ENCODE measurements at places on chromosomes 11 and 22.

- no peak for DNase-seq
Measured at GRCh38 chr11:105610871-105611571, 1.1 kb downstream of the GRIA4 start.

DNA sequence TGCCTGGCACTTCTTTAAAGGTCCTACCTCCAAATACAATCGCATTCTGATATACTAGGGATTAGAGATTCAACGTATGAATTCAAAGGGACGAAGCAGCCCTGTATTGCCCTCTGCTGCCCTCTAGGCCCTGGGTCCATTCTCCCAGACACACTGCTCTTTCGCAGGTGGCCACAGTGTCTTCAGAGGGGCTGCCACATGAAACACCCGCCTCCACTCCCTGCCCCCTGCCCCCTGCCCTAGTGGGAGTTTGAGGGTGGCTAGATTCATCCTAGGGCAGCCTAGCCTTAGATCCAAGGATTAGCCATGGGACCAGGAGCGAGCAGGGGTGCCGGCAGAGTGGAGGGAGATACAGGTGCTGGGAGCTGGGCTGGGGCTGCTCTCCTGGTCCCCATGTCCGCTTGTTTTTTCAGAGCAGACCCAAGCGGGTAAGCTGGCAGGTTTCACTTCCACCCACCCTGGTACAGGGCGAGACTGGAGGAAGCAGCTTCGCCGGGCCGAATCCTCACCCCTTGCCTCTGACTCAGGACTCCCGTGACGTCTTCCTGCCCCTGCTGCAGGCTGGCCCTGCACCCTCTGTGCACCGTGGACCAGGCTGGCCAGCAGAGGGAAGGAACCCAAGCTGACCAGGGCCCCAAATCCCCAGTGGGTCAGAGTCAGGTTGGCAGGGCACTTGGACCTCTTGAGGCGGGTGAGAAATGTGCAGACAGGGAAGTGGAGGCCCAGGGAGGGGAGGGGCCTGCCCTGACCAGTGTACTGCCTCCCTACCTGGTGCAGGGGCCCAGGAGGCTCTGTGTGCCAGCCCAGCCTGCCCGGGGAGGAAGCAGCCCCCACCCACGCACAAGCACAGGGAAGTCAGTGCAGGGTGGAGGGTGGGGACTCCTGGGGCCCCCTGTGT, 28.4 kb upstream of the HMOX1 start:
- peak; percentile 79 for DNase-seq

DNA sequence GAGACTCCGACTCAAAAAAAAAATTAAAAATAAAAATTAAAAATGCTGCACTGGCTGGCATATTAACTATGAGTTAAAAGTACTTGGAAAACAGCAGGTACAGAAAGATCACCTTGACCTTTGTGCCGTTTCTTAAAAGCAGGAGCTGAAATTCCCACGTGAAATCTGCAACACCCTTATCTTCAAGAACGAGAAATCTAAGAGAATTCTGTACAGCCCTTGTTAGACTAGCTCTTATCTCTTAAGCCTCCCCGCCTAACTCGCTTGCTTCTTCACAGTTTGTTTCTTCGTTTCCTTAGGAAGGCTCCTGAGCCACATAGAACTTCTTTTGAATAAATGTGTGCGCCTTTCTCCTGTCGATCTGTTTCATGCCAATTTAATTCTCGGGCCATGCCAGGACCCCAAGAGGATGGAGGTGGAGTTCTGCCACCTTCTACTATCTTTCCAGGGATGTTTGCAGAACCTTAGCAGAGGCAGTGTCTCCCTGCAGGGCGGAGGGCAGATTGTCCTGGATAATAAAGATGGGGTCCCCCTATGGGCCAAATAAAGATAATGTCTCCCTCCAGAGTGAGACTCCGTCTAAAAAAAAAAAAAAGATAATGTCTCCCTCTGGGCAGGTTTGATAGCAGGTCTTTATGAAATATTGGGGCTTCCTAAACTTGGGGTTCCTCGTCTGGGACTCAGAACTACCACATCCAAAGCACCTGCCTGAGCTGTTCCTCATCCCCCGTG, 27.4 kb upstream of the SYT8 start:
- no peak for DNase-seq

GRCh38 chr11:131025020-131025419, 108.7 kb upstream of the SNX19 start:
- no peak for DNase-seq

GRCh38 chr22:19042285-19043120, 79.7 kb downstream of the DGCR2 start:
- DNase-seq = no peak

- no peak for DNase-seq
Measured at GRCh38 chr22:42962295-42963230, 52.4 kb downstream of the PACSIN2 start.

GRCh38 chr11:76668362-76669155, 2.0 kb downstream of the LRRC32 start:
- no peak for DNase-seq

DNA sequence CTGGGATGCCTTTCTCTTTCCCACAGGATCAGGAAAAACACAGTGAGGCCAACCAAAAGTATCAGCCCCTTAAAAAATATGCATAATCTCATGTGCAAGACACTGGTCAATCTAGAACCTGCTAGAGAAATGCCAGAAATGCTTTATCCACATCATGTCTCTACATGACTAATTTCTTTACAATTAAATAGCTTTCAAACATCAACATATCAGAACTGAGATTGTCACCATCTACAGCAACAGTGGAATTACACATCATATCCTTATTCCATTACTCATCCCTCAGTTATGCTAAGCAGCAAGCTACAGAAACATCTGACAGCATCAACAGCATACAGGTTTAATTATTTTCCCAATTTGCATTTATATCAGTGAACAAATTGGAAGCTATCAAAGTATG, 78.8 kb downstream of the DDIAS start:
- DNase-seq = no peak
